ENCODE measurements at places on chromosomes 6 and 20.

GRCh38 chr6:157514659-157515496, 133.9 kb downstream of the ZDHHC14 start:
- DNase-seq = no peak

GRCh38 chr6:164415832-164416563, 893.4 kb downstream of the C6orf118 start:
- no peak for DNase-seq

GRCh38 chr6:69069881-69070280, 434.8 kb downstream of the ADGRB3 start:
- no peak for DNase-seq

DNA sequence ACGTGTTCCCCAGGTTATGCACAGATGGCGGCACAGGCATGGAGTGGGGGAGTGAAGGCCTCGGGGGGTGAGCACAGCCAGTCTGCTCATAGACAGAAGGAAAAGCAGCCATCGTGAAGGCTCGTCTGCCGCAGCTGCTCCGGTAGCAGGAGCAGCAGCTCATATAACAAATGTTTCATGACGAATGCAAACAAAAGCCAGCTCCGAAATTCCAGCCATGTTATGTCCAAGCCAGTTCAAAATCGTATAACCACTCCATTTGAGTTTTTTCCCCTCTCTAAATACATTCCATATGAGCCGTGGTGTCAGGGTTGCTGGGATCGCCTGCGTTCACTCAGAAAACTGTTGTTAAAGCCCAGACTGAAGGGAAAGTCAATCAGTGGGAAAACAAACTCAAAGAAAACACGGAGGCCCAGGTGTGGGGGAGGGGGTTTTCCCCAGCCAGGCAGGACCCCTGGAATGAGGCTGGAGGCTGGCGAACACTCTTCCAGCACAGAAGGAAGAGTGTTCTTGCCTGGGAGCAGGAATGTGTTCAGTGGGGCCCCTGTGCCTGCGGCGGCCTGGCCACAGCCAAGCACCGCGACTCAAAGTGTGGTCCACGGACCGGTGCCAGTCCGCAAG, 280.4 kb upstream of the TAB2 start:
- no peak for DNase-seq

DNA sequence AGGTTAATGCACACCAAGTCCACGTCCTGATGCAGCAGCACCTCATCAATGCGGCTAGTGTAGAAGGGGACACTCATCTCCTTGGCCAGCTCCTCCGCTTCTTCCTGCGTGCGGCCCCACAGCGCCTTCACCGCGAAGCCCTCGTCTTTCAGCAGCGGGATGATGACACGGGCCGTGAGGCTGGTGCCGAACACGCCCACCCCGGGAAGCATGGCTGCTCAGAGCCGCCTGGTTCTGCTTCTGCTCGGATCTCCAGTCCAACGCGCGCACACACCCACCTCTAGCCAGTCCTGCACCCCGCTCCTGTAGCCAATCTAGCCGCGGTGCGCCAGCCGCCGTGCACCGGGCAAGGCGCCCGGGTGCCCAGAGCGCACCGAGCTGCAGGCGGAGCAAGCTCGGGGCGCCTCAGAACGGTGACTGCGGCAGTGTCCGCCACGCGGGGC, 700 bp downstream of the GFOD1 start:
- DNase-seq = no peak

- no peak for DNase-seq
These were observed 63.2 kb upstream of the TIAM2 start for GRCh38 chr6:154931711-154932424.

DNA sequence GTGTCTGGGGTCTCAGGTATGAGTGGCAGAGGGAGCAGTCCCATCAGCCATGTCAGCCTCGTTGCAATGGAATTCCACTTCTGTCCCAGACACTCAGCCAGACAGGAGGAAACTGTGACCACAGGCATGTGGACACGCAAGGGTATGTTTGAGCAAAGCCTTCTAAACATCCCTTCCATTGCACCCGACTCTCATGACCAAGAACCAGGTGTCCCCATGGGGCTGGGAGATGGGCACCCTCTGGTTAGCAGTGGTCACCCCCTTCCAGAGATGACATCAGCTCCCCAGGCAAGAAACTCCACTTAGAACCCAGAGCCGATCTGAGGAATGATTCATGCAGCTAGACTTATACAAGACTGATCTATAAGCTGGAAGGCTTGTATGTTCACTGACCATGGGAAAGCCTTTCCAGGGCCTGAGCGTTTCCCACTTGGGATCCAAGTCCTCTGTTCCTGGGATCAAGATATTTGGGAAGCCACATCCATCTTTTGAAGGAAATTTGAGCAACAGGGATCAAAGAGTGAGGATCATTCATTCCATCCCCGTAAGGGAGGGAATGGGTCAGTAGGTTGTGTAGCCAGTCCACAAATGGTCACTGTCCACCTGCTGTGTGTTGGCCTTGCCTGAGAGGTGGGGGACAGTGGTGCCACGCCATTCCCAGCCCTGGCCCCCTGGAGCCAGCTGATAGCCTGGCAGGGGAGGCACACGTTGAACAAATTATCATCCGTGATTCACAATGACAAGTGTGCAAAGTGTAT, 3.9 kb upstream of the MRGBP start:
- no peak for DNase-seq

DNA sequence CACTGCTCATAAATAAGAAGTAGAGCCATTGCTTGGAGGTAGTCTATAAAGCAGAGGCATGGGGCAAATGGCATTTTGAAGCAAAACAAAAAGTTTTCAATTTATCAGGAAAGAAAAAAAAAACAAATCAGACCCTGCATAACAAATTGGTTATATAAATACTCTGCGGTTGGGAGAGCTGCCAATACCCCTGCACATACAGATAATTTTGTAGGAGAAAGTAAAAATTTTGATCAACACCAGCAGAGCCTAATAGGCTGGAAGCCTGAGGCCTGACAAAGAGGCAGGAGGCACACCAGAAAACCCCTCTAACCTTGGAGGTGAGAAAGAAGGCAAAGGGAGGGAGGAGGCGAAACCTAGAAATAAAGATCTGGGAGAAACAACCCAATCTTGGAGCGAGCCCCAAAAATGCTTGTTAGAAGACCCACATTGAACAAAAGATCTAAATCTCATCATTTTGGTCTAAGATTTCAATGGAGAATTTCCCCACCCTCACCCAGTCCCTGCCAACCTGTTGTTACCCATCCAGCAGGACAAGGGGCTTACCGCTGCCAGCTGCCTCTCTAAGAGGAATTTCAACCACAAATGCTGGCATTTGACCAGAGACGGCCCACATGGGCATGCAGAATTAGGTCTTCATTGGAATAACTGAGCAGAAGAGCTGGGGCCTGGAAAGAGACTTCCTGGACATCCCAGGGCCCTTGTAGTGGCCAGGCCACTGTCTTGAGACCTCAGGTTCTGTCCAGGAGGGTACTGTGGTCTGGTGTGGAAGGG, 28.4 kb downstream of the FOXA2 start:
- no peak for DNase-seq

- DNase-seq = no peak
These were observed 106.4 kb upstream of the PDE10A start for GRCh38 chr6:165769401-165769800.

All from NCI-H187 treated with DMSO at 0.1 percent for 48 hours (cell line).